ENCODE measurements at places on chromosomes 12 and 14.

DNA sequence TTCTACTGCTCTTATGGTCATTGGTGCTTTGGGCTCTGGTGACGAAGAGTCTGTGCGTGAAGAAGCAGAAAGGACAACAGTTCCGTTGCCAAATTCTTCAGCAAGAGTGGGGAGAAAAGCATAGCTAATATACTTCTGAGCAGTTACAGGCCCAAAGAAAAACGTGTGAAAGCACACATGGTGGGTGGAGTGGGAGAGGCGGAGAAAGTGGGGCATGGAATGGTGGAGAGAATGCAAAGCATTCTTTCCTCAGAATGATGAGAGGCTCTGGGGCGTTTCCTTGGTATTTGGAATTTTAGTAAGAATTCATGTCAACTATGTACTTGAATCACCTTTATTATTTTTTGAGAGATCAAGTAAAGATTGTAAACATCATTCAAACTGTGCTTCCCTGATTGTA, 396.1 kb downstream of the NAV3 start:
- peak; percentile 52 for DNase-seq

DNA sequence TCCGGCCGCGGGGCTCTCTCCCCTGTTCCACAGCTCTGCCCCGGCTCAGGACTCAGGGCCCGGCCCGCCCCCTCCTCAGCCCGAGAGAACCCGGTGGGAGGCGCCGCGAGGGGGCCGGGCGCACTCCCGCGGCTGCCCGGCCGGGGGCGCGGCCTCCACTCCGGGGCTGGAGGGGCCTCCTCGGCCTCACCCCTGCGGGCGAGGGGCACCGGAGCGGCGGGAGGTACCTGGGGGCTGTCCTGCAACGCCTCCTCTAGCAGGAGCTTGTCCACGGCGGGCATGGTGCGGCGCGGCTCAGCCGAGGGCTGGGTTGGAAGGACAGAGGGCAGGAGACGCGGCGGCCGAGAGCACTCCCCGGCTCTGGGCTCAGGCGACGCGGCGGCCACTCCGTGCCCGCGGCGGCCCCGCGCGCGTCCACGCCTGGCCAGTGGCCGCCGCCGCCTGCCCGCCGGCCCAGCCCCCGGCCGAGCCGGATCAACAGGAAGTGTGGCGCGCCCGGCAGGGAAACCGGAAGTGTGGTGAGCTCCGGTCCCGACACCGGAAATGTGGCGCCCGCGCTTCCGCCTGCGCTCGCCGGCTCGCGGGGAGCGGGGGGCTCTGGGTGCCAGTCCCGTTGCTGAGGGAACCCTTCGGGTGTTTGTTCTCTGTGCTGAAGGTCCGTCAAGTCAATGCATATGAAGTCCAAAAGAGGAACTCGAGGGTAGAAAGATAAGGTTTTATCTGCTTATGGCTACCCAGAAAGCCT, at the start of gene APPL2:
Gene APPL2, minus strand, starts transcription at position 443 of the 745 bp plus-strand sequence. Its CDS starts 162 bp downstream, at position 281.
- DNase-seq: peak; percentile 92

DNA sequence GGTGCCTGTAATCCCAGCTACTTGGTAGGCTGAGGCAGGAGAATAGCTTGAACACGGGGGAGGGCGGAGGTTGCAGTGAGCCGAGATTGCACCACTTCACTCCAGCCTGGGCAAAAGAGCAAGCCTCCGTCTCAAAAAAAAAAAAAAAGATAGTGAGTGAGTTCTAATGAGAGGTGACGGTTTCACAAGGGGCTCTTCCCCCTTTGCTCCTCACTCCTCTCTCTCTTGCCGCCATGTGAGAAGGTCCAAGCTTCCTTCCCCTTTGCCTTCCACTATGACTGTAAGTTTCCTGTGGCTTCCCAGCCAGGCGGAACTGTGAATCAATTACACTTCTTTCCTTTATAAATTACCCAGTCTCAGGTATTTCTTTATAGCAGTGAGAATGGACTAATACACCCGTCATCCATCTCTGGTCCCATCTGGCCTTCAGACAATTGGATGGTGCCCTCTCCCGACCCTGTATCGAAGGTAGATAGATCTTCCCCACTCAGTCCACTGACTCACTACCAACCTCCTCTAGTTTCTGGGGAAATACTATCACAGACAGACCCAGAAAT, 27.0 kb upstream of the RCOR1 start:
- no peak for DNase-seq

DNA sequence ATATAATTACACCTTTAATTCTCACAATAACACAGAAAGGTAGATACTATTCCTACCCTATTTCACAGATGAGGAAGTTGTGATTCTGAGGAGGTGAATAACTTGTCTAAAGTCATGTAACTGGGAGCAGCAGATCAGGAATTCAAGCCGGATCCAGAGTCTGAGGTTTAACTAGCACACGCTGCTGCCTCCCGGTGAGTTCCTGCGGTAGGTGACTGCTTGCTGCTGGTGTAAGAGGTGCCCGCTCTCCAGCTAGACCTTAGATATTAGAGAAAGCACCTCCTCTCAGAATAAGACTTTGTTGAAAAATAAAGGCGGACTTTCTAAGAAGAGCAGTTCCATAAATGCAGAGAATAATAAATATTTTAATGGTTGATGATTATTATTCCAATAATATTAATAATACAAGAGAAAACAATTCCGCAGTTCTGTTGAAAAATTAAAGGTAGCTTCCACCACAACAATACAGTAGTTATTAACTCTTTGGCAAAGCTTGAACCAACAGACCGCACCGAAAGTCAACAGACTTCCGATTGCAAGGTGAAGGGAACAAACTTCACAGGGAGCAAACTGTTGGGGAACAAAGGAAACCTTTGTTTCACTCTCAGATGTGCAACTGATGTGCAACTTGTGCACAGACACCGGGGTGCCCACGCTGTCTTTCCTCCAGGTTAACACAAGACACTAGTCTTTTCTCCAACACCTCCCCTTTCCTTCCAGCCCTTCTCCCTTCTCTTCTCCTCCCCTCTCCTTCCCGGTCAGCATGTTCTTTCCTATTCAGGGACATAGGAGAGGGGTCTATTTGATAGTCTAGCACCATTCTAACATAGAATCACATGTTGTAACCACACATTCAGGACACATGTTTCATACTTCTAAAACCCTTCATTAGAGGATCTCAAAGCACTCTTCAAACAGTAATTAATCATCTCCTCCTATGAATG, 73.2 kb upstream of the EGLN3 start:
- no peak for DNase-seq

DNA sequence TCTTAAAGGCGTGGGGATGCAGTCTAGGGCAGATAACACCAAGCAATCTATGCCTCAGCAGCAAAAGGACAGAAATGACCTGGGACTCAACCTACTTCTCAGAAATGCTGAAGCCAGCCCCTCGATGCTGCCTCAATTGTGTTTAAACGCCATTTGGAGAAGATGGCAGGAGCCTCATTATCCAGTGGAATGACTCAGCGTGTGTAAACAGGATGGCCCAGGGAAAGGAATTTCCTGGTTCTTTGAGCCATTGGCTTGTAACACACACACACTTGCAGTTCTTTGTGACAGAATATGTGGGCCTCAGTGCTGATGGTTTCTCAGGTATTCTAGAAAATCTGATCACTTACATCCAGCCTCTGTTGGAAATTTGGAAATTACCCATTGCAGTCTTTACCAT, 154.3 kb downstream of the NTF3 start:
- no peak for DNase-seq

DNA sequence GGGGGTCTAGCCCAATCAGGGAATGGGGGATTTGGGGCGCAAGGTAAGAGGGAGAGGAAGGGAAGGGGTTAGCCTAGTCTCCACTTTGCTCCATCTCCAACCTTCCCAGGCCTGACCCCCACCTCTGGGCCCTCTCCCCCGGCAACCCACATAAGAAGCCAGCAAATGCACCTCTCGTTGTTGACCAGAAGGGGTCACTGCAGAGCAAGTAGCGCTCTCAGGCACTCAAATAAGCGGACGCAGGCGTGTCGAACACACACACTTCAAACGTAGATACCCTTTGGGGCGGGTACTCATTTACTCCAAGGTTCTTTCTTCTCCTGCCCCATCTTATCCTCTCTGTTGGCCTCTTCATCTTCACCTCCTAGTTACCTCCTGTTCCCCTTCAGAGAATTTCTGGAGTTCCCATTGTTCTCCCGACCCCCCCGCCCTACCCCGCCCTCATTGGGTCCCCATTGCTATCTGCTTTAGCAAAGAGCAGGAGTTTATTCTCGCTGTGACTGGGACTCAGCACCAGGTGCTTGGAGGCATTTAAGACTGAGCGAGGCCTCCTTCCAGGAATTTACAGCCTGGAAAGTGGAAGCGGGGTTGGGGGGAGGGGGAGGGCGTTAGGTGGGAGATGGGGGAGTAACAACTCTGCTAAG, 1.5 kb upstream of the SRRM4 start:
- DNase-seq: peak; percentile 71

DNA sequence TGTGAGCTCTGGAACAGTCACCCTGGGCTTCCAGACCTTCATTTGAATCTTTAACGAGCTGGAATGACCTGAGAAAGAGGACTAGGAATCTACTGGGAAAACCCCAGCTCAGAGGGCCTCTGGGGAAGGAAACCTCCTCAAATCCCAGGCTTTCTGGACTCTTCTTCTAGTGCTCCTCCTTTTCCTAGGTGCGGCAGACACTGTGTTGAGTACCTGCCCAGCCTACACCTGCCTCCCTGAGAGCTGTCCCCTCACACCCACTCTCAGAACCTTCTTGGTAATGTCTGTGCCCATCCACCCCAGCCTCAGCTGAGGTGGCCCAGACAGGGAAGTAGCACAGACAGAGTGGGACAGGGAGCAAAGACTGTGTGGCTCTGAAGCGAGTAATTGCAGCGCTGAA, 47.9 kb upstream of the TMEM263 start:
- no peak for DNase-seq
